ENCODE measurements at places on chromosomes 7 and 10.

GRCh38 chr7:25521236-25521635, 292.9 kb upstream of the NPVF start:
- DNase-seq: no peak

- no peak for DNase-seq
Measured at GRCh38 chr10:133445751-133446708, 7.7 kb upstream of the SCART1 start.

GRCh38 chr7:41825927-41826480, 123.1 kb upstream of the INHBA start:
- no peak for DNase-seq

- no peak for DNase-seq
Measured at GRCh38 chr7:97043281-97043680, 18.6 kb upstream of the DLX5 start.

Data from cortex of kidney (tissue), 1 donor.